ENCODE measurements at places on chromosomes 16 and 17.

DNA sequence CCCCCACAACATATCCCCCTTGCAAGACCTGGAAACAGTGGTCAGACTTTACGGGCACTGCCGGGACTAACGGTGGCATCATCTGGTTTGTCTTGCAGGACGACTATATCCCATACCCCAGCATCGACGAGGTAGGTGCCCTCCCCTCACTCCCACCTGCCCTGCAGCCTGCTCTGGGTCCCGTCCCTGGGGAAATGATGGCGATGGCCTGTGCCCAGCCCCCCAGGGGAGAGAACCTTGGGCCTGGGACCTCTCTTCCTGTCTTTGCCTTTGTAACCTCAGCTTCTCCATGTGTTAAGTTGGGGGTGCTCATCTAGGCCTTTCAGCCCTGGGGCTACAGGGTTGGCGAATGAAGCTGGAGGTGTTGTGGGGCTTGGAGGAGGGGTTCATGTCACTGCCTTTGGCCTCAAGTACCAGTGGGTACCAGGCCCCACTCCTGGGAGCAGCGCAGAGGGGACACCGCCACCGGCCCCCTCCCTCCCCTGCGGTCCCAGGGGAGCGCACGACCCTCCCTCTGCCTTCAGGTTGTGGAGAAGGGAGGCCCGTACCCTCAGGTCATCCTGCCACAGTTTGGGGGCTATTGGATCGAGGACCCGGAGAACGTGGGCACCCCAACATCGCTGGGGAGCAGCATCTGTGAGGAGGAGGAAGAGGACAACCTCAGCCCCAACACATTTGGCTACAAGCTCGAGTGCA, 99.9 kb downstream of the OR1D5 start:
- DNase-seq = no peak

- no peak for DNase-seq
Observed at GRCh38 chr16:56941092-56941491, 9.2 kb downstream of the HERPUD1 start.

GRCh38 chr17:78341559-78342448, 18.1 kb downstream of the SOCS3 start:
- no peak for DNase-seq

DNA sequence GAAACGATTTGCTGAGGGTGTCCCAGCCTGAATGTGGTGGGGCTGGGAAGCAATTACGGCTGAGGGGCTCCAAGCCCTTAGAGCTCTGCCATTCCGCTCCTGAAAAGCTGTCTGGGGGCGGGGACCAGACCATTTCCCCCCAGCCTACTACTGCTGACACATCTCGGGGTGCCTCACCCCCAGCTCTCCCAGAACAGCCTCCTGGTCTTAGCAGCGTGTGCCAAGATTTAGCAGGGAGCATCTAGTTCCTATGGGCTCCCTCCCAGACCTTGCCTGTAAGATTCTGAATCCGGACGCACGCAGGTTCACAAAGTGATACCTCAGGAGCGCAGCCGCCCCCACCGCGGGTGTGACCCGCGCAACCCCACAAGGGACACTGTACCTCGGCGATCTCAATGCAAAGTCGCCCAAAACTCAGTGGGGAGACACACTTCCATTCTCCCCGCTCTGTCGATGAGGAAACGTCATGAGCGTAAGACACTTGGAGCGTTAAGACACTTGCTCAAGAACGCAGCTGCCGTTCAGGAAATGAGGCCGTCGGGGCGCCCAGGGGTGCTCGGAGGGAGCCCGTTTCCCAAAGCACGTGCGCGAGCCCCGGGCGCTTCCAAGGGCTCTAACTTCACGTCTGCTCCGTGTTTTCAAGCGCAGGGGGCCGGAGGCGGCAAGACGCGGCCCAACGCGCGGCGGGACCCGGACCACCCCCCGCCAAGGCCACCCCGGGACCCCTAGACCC, 629 bp downstream of the GEMIN4 start:
- DNase-seq = no peak

DNA sequence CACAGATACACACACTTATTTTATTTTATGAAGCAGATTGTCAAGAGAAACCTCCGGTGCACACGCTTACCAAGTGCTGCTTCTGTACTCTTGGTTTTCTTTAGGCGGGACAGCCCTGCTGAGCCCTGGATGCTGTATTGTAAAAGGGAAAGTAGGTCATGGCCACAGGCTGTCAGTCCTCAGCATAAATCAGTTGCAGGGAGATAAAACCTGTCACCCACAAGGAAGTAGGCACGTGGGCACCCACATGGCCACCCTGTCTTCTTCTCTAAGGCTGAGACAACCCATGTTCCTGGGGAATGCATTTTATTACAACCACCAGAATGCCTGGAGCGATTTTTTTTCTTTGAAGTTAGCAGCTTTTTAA, 59.3 kb downstream of the ASIC2 start:
- no peak for DNase-seq

DNA sequence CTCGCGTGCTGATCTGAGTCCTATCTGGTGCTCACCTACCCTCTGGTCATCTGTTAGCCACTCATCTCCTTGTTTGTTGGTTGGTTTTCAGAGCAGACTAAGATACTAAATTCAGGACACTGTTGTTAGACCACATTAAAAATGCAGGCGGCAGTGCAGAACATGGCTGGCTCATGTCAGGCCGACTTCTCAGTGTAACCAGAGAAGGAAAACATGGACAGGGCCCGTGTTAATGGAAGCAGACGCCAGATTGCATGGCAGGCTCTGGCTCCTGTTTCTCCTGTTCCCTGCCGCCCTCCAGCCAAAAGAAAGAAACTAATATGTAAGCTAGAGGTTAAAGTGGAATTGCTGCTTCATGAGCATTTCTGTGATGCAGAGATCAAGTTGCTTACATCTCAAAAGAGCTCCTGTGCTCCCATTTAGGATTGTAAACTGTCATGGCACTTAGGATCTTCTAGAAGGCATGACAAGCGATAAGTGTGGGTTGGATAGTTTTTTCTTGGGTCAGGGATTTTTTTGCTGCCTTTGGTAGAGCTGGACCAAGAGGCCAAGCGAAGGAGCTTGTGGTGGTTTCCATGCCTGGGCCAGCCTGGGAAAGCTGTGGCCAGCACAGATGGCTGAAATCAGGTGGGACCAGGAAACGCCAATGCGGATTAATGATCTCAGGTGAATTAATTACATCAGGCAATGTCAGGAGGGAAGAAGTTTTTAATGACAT, 56.1 kb downstream of the YPEL2 start:
- no peak for DNase-seq

DNA sequence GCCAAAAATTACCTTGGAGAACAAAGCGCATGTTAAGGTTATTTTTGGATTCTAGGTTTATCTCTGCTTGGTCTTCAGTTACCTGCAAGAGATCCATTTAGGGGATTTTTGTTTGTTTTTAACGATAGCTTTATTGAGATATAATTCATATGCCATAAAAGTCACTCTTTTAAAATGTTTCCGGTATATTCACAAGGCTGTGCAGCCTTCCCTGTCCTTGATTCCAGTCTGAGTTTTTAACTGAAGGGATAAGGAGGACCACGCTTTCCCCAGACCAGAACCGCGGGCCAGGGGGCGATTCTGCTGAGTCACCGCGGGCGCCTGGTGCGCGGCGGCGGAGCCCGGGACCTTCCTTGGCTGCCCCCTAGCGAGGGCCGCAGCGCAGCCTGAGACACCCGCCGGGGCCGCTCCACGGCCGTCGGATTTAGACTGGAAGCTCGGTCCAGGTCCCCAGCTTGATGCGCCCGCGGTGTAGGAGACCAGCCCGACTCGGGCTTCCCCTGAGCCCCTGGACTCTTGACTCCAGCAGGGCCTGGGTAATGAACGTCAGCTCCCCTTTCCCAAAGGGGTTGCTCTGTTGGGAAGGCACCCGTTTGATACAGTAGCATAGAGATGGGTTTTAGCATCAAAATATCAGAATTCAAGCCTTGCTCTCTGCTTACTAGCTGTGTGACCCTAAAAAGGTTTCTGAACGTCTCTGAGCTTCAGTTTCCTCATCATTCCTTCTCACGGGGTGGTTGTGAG, 50.0 kb upstream of the STH start:
- peak; percentile 18 for DNase-seq

DNA sequence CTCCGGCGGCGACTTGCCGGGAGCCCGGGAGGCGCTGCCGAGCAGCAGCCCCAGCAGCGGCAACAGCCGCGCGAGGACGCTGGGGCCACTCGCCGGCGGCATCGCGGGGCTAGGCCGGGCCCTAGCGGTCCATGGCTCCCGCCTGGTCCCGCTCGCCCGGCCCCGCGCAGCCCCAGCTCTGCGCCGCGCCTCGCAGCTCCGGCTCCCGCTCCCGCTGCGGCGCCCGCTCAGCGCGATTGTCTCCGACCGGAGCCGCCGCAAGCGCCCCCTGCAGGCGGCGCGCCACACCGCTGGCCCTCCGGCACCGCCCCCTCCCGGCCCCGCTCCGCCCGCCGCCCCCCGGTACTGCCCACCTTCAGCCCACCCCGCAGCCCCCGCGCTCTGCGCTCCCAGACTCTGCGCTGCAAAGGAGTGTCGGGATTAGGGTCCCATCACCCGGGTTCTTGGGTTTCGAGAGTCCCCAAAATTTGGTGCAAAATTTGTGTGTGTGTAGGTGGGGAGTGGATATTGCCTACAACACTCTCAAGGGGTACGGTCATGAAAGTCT, at the start of gene FAM171A2:
Gene FAM171A2, minus strand, starts transcription at position 241 of the 547 bp plus-strand sequence. Its CDS starts 139 bp downstream, at position 102.
- no peak for DNase-seq

GRCh38 chr16:1441391-1441829, 2.9 kb downstream of the CCDC154 start:
- no peak for DNase-seq

GRCh38 chr17:17813725-17814095, 23.1 kb downstream of the SREBF1 start:
- no peak for DNase-seq

DNA sequence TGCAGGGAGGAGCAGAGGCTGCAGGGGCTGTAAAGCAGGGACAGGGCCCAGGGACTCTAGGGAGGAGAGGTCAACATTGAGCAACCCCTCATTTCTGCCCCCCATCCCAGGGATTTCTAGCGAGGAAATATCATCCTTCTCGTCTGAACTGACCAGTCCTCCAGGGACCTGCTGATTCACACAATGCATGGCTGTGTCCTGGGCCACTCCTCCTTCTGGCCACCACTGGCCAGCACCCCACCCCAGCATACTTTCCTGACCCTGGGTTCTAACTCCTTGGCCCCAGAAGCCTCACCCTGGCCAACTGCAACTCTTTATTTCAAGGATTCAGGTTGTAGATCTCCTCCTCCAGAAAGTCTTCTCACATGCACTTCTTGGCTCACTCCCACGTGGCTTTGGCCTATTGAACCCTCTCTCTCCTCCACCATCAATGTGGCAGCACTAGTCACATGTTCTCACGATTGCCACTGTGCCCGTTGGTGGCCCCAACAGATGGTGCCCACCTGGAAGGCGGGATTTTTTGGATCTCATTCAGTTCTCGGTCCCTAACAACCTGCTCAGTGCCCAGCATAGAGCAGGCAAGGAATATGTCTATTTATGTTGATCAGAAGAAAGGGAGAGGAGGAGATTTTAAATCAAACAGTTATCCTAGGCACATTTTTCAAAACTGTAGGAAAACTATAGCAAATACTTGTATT, 41.5 kb downstream of the CUEDC1 start:
- DNase-seq = no peak

- DNase-seq = no peak
Observed at GRCh38 chr17:17840751-17841591, 4.2 kb upstream of the SREBF1 start.

DNA sequence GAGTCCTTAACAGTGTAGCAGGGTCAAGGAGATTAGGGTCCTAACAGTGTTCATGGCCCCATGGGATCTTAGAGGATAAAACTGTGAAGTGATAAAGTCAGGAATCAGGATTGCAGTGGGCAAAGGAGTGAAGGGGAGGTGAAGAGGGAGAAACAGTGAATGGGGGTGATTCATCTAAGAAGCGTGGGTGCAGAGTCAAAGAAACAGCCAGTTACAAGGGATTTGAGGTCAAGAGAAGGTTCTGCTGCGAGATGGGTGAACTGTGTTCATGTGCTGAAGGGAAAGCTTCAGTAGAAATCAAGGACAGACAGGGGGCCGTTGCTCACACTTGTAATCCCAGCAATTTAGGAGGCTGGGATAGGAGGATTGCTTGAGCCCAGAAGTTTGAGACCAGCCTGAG, 5.9 kb downstream of the GTF3C1 start:
- DNase-seq = no peak

GRCh38 chr16:59213952-59214351, 479.8 kb upstream of the GOT2 start:
- no peak for DNase-seq

GRCh38 chr16:85473909-85474620, 139.1 kb upstream of the GSE1 start:
- no peak for DNase-seq

DNA sequence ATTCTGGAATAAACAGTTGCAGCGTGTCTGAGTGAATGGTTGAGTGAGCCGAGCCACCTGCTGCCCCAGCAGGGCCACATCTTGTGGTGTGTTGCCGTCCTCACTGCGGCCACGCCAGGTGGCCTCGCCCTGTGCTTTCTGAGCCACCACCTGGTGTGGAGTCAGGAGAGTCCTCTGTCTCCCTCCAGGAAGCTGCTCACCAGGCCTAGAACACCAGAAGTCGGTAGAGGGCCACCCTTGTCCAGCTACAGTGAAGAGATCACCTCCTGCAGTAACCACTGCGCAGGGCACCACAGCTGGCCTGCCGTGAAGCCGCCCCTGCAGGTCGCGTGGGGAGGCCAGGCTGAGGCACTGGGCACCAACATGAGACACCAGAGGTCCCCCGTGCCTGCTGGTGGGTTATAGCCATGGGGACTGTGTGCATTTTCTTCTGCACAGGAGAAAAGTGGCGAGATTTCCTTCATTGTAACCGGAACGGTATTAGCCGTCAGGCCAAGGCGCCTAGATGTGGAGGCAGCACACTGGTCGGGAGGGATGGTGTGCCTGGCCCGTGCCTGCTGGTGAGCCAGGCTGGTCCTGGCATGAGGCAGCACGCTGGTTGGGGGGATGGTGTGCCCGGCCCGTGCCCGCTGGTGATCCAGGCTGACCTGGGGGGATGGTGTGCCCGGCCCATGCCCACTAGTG, 28.9 kb upstream of the FOXK2 start:
- DNase-seq = no peak

DNA sequence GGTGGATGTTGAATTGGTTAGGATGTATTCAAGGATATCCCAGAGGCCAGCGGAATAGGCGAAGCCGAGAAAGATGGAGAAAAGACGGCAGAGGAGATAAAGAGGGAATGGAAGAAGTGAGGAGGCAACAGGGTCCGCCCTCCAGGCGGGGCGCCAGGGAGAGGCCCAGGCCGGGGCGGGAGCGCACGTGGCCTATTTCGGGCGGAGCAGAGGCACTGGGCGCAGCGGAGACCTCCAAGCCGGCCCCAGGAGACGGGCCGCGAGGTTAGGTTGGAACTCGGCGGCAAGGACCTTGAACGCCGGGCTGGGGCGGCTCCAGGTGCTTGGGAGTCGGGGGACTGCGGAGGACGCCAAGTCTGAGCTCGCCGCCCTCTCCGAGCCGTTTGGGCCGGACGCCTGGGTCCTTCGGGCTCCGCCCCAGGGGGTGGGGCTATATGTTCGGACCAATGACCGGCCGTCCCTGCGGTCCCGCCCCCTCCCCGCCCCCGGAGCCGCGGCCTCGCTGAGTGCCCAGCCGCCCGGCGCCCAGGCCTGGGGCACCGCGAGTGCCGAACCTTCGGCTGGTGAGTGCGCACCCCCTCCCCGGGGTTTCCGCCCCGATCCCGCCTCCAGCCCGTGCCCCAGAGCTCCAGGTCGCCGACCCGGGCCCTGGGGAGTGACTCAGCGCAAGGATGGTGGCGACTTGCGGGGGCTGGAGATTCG, at the start of gene ZNF771:
Gene ZNF771, plus strand, starts transcription at position 505 of the 702 bp plus-strand sequence. CDS start 448 bp downstream, outside the sequence.
- DNase-seq = no peak

- DNase-seq = no peak
Observed at GRCh38 chr17:20982589-20983358, 60.0 kb downstream of the USP22 start.

GRCh38 chr16:66695935-66696668, 441 bp downstream of the CMTM4 start:
- DNase-seq = no peak
